ENCODE measurements at places on chromosomes 2 and 18.

GRCh38 chr2:231068525-231069222 is 12.0 kb downstream of the PSMD1 start:
- DNase-seq = no peak

- no peak for DNase-seq
Measured at GRCh38 chr2:14132386-14132785, 500.1 kb upstream of the LRATD1 start.

- no peak for DNase-seq
Measured at GRCh38 chr2:199862788-199863187, 11.8 kb upstream of the FTCDNL1 start.

- DNase-seq = no peak
Measured at GRCh38 chr2:134988994-134989605, 58.1 kb downstream of the MAP3K19 start.

- no peak for DNase-seq
Measured at GRCh38 chr2:202822411-202822810, 49.2 kb downstream of the ICA1L start.

Data from NCI-H2029 treated with DMSO at 0.1 percent for 48 hours (cell line).